ENCODE measurements at places on chromosomes 7 and 10.
A peak's percentile ranks its signal among the peaks of the same experiment; 100 is the strongest.

- no peak for DNase-seq
Observed at GRCh38 chr10:72906446-72906845, 12.9 kb downstream of the OIT3 start.

DNA sequence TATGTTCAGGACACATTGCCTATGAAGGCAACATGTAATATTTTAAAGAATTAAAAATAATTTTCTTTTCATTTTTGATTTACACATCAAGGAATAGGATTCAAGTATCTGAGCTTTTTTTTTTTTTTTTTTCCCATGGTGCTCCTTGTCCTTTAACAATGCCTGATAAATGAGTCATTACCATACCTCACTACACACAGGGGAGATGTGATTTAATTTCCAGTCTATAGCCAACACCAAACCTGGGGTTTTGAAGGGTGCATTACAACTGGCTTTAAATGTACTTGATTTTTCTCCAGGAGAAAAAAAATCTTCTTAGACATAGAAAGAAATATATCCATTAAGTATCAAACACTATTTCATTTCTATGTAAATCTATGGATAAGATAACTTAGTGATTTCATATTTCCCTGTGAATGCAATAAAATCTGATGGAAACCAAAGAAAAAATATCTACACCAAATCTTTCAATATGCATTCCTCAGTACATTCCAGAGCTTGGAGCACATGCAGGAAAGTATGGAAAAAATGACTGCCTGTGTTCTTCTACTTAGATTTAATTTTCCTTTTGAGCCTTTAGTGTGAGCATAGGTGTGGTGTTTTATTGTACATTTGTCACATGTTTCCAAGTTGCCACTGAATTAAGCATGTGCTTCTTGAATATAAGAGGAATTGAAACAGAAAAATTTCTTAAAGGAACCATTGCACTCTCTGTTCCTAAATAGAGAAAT lies 204.8 kb upstream of the MEOX2 start:
- no peak for DNase-seq

DNA sequence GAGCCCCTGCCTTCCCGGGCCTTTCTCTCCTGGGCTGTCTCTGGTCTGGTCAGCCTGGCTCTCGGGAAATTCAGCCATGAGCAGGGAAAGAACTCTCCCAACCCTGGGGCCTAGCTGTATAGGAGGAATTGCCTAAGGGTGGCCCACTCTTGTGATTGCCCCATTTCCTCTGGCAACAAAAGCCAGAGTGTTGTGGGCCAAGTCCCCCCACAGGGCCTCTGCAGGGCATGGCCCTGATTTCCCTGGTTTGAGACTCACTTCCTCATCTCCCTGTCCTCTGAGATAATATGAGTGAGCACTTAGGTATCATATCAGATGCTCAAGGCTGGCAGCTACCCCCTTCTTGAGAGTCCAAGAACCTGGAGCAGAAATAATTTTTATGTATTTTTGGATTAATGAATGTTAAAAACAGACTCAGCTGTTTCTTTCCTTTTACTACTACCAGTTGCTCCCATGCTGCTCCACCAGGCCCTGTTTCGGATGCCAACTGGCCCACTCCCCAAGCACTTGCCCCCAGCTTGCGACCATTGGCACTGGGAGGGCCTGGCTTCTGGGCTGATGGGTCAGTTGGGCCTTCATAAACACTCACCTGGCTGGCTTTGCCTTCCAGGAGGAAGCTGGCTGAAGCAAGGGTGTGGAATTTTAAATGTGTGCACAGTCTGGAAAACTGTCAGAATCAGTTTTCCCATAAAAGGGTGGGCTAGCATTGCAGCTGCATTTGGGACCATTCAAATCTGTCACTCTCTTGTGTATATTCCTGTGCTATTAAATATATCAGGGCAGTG lies 11.4 kb downstream of the IRF5 start:
- DNase-seq: no peak

- DNase-seq: peak; percentile 79
Observed at GRCh38 chr7:70446448-70447143, 685.3 kb upstream of the GALNT17 start.

- DNase-seq: no peak
Observed at GRCh38 chr10:113171662-113172061, 221.6 kb downstream of the TCF7L2 start.

DNA sequence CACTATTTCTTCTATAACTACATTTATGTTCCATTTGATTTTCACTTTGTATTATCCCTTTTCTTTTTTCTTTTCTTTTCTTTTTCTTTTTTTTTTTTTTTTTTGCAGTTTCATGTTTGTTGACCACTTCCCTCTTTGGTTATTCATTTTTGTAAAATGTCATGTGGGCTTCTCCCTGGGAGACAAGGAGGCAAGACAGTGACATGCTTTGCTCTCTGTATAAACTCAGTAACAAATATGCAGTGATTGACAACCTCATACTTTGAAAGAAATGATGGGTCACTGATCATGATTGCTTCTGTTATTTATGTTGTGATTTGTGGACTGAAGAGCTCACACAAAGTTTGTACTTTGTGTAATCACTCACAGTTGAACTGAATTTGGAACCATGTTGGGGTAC lies 90.2 kb upstream of the ABI1 start:
- DNase-seq: no peak

DNA sequence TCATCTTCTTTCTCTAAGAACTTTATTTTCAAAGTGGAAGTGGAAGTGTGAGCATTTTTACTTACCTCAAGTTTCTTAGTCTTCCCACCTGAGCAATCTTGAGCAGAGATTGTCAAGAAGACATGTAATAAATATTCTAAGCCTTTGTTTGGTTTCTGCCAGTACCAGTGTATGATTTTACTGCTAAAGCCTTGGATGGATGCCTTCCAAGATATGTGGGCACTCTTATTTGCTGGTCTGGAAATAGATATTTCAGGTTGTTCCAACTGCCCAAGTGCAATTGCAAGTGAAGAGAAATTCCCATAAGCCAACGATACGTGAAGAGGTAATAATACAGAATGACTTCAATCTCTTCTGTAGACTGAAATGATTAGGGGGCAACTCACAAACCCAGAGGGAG lies 18.2 kb upstream of the TARP start:
- DNase-seq: no peak

DNA sequence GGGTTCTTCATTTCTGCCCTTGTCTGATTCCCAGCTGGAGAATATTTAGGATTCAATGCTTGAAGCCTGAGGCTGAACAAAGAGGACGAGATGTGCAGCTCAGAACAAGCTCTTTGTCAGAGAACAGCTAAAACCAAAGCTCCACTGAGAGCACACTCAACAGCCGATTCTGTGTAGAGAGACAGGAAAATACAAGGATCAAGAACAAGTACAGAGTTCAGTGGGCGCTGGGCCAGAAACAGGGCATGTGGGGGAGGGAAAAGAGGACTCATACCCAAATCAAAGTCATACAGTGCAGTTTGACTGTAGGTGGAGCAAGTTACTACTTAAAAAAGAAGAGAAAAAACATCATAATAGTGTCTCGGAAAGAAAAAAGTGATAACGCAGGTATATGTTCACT lies at the start of gene AGMO:
TSS of gene AGMO (minus strand) at position 181 of the 400 bp plus-strand sequence.
- DNase-seq: peak; percentile 19

GRCh38 chr10:85848756-85849155 lies 517.8 kb downstream of the GRID1 start:
- DNase-seq: no peak

Measured in NCI-H524 treated with DMSO at 0.1 percent for 48 hours (cell line).